ENCODE measurements at places on chromosomes 1 and 21.

DNA sequence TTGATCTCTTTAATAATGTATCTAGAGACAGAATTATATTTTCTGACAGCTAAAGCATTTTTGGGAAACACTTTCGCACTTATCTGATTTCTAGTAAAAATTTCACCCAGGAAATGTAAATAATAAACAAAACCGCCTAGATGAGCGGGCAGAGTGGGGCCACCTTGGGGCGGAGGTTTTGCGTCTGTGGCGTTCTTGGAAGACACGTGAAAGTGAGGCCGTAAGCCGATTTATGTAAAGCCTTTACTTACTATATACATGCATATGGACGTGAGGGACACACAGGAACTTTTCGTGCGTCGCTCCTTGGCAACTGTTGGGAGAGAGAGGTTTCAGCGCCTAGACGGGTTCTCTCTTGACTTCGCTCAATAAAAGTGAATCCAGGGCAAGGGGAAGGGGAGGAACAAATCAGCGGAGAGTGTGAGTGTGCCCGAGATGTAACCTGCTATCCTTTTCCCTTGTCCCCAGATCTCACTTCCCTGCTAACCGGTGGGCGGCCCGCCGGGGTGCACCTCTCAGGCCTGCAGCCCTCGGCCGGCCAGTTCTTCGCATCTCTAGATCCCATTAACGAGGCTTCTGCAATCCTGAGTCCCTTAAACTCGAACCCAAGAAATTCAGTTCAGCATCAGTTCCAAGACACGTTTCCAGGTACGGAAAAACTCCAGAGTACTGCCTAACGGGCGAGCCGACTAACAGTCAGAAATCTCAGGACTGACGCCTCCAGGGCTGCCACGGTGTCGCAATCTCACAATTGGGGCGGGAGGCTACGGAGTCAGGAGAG is 1.7 kb downstream of the HLX start:
- no peak for DNase-seq

- peak; percentile 63 for DNase-seq
Measured at GRCh38 chr1:31760471-31761470, 3.4 kb downstream of the ADGRB2 start.

GRCh38 chr21:28336314-28336713 is 656.4 kb downstream of the LTN1 start:
- no peak for DNase-seq

DNA sequence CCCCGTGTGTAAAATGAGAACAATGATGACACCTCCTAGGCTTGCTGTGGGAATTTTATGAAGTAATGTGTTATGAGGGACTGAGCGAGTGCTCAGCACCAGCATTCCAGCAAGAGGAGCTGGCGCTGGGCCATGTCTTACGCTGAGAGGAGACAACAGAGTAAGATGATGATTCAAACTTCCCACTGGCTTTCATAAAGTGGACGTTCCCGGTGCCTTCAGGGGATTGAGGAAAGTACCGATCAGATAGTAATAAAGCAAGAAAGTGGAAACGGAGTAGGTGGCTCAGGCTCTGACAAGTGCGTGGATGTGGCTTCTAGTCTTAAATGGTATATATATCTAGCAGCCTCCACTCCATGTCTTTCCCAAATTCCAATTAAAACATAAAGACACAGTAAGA is 23.8 kb downstream of the EPHA10 start:
- no peak for DNase-seq

DNA sequence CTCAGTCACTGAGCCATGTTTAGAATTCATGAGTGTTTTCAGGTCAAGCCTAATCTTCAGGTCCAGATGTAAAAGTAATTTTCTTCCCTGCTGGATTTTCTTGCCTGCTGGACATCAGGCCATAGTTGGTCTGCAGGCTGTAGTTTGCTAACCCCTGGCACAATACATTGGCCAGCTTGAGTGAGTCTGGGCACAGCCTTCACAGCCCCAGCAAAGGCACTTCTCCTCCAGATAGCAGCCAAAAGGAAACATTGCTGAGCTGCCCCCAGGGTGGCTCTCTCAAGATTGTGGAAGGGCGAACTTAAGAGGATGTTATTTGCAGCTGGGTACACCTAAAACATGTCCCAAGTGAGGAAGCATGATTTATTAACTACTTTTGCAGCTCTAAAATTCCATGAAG is 126.8 kb downstream of the PIK3R3 start:
- DNase-seq: no peak

GRCh38 chr1:154962156-154962749 is 671 bp upstream of the PYGO2 start:
- no peak for DNase-seq

DNA sequence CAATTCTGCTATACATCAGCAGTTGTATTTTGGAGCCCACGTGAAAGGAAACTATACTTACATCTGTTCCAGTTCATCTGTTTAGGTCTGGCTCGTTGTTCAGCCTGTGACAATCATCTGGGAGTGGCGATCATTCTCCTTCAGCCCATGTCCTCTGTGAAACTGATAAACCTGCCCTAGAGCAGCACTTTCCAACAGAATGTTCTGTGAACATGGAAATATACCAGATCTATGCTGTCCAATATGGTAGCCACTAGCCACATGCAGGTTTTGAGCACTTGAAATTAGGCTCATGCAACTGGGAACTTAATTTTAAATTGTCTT is 24.5 kb upstream of the COQ8A start:
- DNase-seq: no peak

GRCh38 chr1:99645203-99645602 is 710 bp upstream of the PALMD start:
- DNase-seq: no peak

GRCh38 chr1:226092965-226093364 is 30.4 kb downstream of the H3-3A start:
- DNase-seq: no peak

DNA sequence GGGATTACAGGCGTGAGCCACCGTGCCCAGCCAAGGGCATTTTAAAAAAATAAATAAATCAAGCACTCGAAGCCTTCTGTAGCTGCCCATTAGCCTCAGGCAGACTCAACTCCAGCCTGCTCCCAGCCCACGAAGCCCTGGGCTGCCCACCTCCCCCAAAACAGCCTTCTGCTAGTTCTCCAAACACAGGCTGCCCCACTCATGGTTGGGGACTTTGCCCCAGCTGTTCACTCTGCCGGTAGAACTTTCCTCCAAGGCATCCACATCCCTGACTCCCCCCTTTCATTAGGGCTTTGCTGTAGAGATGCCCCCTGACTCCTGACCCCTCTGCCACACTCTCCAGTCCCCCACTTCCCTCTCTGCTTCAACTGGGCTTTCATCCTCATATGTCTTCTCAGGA is 29.7 kb upstream of the LAPTM5 start:
- DNase-seq: no peak

GRCh38 chr1:164188497-164188896 is 370.5 kb upstream of the PBX1 start:
- DNase-seq: no peak

- DNase-seq: no peak
Measured at GRCh38 chr21:42565206-42565810, 51.7 kb downstream of the SLC37A1 start.

DNA sequence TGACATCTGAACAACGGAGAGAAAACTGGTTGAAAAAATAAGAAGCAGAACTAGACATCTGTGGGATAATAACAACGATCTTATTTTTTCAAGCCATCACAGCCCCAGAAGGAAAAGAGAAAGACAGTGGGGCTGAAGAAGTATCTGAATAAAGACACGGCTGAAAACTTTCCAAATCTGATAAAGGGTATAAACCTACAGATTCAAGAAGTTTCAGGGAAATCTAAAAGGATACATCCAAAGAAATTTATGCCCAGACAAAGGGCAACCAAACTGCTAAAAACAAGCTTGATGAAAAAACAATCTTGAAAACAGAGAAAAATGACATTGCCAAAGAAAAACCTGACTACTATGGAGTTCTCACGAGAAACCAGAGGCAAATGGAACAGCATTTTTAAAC is 40.4 kb downstream of the TARBP1 start:
- DNase-seq: no peak

DNA sequence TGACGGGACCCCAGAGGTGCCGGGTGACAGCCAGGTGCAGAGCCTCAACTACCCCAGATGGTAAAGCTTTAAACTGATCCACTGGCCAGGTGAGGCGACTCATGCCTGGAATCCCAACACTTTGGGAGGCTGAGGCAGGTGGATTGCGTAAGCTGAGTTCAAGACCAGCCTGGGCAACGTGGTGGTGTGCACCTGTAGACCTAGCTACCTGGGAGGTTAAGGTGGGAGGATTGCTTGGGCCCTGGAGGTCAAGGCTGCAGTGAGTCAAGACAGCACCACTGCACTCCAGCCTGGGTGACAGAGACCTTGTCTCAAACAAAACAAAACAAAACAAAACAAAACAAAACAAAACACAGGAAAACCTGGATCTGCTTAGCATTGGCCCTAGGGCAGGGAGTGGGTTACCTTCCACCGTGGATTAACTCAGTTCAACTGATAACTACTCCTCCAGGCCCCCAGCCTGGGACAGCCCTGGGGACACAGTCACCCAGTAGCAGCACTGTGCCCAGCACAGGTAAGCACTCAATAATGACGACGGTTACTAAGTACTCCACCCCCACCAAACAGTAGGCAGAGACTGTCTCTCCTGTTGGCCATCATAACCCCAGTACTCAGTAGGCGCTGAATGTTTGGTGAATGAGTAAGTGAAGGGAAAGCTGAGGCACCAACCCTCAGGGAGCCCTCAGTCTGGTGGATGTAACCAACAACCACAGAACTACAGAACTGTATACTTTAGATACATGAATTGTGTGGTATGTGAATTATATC is 21.6 kb downstream of the SLC66A1 start:
- no peak for DNase-seq

DNA sequence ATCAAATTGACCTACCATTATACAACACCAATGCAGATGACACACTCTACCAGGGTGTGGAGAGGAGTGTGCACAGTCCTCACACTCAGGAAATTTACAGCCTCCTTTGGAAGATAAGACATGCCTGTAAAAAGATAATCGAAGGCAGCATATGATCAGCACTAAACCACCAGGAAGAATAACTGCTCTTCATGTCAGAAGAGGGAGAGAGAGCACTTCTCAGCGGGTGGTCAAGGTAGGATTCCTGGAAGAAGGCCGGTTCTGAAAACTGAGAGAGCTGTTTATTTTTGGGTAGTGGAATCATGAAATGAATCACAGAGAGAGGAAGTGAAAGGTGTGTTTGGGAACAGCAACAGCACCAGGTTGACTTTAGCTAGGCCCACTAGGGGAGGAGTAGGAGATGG is 14.0 kb upstream of the ZNF697 start:
- no peak for DNase-seq

DNA sequence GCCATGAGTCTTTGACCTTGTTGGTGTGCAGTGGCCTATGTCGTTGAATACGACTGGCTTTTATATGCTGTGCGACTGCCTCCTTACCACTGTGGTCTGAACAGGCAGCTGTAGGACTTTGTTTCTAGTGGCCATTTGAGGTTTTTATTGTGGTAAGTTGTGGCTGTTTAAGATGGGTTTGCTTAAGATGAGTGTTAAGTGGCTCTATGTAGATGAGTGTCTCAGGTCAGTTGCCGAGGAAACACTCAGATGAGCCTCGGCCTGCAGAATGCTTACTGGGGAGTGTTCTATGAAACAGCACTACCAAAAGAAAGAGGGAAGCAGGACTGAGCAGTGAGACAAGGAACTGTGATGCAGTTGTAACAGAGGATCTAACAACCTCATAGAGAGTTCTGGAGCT is 14.9 kb upstream of the CD1C start:
- no peak for DNase-seq

GRCh38 chr1:15736038-15736891 is at the start of gene SLC25A34:
SLC25A34 (plus strand) TSS chr1:15736258; CDS start chr1:15736486, 228 bp downstream.
- DNase-seq: no peak

DNA sequence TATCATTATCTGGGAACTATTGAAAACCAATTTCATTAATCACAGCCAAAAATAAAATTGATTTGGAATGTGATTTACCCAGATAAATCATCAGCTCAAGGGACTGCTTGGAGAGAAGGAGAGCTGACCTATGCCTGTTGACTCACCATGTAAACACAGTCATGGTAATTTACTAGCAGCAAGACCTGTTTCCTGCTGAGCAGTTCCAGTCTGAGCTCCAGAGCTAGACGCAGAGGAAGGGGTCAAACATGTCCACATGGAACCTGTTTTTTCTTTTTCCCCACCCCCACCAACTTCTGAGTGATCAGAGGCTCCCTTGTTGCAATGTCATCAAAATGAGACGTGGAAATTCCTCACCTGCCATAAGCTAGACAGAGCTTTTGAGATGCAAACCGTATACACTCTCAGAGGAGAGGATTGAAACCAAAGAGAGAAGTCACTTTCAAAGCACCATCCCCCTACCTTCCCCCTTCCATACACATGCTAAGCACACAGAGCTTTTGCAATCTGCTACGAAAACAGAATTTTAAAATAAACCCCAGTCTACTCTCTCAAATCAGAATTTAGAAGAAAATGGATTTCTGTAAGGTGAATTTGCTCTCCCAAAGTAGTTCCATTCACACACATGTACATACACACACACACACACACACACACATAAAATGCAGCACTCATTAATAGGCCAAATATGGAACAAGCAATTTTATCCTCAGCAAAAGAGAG is 55.9 kb upstream of the PTGFRN start:
- no peak for DNase-seq

- DNase-seq: no peak
Measured at GRCh38 chr1:185914089-185914488, 179.9 kb downstream of the HMCN1 start.

- DNase-seq: no peak
Measured at GRCh38 chr1:212218911-212219310, 66.3 kb upstream of the PPP2R5A start.

DNA sequence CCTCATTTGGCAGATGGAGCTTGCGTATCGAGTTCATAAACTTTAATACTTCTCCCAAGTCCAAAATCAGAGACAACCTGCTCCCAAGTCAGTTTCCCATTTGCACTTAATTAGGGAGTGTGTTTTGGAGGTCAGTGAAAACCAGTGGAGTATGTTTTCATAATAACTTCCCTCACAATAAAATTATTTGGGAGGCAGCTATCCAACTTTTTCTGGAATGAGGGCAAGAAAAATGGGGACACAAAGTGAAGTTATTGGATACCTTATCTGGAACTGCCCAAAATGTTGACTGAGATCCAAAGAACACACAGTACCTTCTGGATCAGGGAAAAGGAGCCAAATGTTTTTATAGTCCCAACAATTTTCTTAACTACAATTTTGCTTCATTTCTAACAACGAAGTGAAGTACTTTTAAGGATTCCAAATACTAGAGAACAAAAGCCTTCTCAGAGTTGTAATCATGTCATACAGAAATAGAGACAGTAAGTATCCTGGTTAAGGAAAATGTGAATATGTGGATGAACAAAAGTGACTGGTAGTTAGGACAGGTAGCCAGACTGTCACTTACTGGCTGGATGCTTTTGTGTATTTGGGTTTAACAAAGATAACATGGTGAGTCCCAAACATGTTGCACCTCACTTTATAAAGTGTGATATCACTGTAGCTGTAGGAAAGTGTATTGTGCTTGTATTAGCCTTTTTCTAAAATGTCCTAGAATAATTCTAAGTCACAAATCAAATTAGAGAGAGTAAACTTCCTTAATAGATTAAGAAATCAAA is 325.0 kb downstream of the HLX start:
- no peak for DNase-seq
